ENCODE measurements at places on chromosomes 7 and 10.
A peak's percentile ranks its signal among the peaks of the same experiment; 100 is the strongest.

GRCh38 chr10:117175215-117175900, 21.9 kb upstream of the KCNK18 start:
- peak; percentile 16 for DNase-seq

GRCh38 chr7:83468251-83468739, 180.6 kb downstream of the SEMA3E start:
- DNase-seq, result no peak

DNA sequence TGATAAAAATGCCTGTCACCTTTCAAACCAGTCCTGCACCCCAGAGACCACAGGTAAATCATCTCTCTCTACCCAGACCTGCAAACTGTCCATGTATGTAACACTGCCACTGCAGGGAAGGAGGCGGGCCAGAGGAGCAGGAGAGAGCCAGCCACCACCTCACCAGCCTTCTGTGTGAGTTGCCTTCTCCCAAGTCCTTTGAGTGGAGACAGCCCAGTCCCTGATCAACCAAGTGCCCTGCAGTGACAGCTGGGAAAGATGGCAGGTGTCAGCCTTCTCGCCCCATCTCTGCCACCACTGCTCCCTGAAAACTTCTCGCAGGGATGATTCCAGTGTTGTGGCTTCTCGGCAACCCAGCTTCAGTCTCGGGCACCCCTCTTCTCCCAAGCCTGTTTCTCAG, 42.4 kb downstream of the MTURN start:
- DNase-seq, result no peak

GRCh38 chr10:104077247-104077646, 8.4 kb downstream of the COL17A1 start:
- DNase-seq, result no peak

GRCh38 chr10:99630991-99631390, 10.8 kb upstream of the SLC25A28 start:
- no peak for DNase-seq

DNA sequence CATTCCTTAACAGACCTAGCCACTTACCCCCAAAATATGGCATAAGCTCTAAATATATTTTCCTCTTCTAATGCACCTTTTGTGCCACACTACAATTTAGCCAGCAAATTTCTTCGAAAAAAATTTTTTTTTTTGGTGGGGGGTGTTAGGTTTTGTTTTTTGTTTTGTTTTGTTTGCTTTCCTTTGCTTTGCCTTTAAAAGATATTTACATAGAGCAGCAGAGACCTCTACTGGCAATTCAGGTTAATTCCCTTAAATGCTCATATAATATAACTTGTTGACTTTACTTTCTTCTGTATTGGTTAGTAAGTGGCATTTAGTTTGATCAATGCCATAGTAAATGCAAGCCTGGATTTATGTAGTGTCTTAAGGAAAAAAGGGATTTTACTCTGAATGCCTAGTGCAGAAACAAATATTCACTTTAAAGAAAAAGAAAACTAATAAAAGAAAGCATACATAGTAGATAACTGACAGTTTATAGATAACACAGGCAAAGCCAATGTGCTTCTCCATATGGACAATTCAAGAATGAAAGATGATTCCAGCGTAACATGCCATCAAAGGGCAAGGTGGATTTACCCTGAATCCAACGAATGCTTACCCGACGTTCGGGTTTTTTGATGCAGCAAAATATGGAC, 1250.6 kb downstream of the GATA3 start:
- no peak for DNase-seq

GRCh38 chr7:68744036-68744435, 854.2 kb upstream of the AUTS2 start:
- no peak for DNase-seq

- no peak for DNase-seq
Measured at GRCh38 chr7:70630818-70631457, 501.0 kb upstream of the GALNT17 start.

DNA sequence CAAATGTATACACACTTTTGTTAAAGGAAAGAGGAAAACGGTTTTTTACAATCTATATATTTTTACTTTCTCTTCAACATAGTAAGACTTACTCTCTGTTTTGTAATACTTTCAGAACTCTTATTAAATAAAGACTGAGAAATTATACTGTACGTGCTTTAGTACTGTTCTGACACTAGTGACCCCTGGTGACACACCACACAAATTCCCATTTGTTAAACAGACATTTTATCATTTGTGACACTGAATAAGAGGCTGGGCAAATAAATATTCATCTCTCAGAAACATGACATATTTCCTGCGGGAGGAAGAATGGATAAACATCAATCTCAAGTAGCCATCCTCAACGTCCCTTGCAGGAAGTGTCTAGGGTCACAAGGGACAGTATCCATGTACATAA, 68.9 kb upstream of the ZNF33B start:
- DNase-seq, result no peak

DNA sequence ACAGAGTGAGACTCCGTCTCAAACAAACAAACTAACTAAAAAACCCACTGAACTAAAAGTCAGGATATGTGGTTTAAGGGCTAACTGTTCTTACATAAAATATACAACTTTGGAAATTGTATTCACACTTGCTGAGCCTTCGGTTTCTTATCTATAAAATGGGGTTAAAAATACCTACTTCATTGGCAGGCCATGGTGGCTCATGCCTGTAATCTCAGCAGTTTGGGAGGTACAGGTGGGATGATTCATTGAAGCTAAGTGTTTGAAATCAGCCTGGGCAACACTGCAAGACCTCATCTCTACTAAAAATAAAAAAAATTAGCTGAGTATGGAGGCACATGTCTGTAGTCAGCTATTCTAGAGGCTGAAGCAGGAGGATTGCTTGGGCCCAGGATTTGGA, 115.4 kb upstream of the KLF6 start:
- DNase-seq, result no peak

GRCh38 chr10:104387130-104387888, 33.7 kb downstream of the CFAP58 start:
- no peak for DNase-seq

GRCh38 chr10:9229702-9230244, 1175.3 kb downstream of the GATA3 start:
- DNase-seq, result no peak

DNA sequence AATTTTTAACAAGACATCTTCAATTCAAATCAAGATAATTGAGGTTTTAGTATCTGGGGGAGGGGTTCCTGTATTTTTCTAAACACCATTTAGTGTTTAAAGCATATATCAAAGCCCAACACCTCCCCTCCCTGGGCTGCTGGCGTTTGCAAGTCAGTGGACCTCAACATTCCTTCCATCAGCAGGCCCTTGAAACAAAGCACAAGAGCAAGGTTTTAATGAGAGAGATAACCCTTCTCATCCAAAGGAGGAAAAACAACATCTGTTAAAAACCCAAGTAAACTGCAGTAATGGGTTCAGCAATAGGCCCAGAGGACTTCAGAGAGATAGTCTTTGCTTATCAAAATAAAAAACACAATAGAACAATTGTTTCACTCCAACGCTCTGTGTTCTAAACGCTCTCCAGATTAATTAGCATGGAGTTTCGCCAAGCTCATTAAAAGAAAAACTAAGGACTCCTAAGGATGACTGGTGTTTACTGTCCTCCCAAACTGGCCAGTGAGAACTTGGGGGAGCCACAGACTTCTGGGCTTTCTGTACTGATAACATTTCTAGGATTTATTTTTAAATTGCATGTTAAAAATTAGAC, 2.5 kb downstream of the JCAD start:
- DNase-seq, result no peak

GRCh38 chr7:147982307-147982706, 608.3 kb upstream of the C7orf33 start:
- no peak for DNase-seq

- DNase-seq, result no peak
Measured at GRCh38 chr7:90728568-90728967, 132.4 kb downstream of the CDK14 start.

GRCh38 chr10:60176925-60177324, 212.8 kb downstream of the ANK3 start:
- no peak for DNase-seq

DNA sequence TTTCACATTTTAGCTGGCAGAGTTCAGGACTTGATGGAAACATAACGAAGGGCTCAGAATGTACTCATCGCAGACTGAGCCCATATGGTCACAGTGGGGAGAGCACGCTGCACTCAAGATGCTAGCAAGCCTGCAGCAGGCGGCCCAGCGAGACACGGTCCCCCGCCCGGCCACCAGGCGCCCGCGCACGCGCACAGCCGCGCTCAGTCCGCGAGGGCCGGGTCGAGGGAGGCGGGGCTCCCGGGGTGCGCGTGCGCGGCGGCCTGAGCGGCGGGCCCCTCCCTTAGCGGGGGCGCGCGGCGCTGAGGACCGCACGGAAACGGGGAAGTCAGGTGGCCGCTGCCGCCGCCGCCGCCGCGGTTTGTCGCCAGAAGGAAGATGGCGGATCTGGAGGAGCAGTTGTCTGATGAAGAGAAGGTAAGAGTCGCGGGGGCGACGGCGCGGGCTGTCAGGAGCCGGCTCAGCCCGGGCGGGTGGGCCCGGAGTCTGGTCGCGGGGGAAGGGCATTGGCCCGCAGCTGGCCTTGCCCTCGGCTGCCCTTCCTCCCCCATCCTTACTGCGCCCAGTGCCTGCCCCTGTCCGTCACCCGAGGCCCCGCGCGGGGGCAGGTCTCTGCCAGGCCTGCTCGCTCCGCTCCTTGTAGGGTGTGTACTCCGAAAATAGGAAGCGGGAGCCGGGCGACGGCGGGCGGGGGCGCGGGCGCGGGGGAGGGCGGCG, at the start of gene CAPZA2:
CAPZA2 (plus strand) TSS at position 354 of the 717 bp plus-strand sequence; CDS start at position 379, 25 bp downstream.
- DNase-seq, result peak; percentile 94

DNA sequence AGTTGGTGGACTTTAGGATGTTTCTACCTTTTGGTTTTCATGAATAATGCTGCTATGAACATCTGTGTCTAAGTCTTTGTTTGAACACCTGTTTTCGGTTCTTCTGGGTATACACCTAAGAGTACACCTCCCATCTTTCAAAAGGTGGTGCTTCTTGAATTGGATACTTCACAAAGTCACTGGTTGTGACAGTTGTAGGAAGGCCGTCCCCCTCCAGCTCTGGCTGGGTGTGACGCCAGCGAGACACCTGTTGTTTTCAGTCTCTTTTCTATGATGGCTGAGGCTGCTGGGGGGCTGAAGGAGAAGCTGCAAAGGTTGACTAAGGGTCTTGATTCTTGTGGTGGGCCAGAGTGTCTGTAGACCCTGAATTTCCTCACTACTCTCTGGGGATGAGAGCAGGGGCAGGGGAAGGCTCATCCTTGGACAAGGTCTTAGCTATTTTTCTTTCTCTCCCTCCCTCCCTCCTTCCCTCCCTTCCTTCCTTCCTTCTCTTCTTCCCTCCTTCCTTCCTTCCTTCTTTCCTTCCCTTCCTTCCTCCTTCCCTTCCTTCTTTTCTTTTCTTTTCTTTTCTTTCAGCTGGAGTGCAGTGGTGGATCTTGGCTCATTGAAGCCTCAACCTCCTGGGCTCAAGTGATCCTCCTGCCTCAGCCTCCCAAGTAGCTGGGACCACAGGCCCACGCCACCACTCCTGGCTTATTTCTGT, 5.6 kb downstream of the NEURL1 start:
- no peak for DNase-seq

DNA sequence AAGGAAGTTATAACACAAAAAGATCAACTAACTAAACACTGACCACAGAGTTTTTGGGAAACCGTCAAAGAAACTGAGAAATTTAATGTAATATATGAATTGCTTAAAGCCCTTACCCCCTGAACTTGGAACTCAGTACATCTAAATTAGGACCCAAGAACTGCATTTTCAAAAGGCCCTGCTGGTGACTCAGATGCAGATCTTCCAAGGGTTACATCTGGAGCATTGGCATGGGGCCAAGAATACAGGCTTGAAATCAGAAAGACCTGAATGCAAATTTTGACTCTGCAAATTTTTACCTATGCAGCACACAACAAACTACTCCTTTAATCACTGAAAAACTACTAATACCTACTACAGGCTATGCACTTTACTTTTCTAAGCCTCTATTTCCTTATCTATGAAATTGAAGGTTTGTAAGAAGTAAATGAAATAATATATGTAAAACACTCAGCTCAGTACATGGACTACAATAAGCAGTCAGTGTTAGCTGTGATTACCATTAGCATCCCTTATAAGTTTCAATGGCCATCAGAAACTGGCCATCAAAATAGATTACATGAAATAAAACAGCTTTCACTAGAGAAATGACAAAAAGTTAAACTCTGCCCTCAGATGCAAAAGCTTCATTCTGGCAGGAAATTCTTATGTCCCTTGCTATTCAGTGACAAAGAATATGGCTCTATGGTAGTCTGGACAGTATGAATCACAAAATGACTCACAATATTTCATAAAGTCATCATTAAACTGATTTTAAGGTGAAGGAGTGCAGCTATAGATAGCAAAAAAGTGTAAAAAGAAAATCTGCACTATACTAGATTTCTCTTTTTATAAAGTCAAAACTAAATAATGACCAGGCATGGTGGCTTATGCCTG, 43.6 kb downstream of the NSUN6 start:
- no peak for DNase-seq

- DNase-seq, result no peak
Measured at GRCh38 chr7:41447450-41448042, 255.3 kb downstream of the INHBA start.

DNA sequence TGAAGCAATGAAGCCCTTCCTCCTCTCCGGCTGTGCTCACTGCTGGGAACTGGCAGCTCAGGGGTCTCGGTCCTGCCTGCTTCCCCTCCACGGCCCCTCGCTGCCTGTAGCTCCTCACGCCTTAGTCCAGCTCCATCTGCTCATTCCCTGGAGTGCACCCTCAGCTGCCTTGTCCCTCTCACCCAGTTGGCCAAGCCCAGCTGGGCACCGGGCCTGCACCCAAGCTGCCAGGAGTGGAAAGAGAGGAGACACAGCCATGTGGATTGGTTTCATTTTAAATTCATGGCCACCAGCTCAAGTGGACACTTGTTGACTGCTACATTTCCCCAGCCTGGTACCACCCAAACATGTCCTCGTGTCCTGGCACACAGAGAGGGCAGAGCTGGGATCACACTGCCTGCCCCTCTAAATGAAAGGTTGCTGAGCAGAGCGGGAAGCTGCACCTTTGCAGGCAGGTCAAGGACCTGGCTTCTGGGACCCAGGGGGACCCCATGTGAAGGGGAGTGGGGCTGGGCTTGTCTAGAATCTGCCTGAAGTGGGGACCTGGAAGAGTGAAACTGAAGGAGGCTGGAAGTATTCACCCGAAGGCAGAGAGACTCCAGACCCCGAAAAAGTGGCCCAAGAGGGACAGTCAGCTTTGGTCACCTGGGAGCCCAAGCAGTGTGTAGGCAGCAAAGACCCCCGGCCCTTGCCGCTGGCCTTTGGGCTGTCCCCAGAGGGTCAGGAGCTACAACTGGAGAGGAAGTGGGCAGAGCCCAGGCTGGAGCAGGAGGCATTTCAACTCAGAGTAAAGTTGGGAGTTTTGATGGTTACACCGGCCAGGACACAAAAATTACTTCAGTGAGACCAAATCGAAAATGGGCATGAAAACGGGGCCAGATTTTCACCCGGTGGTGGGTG, 15.0 kb upstream of the BNIP3 start:
- no peak for DNase-seq
